ENCODE measurements at places on chromosomes 16 and 17.

GRCh38 chr16:79104567-79104966, 496.0 kb downstream of the MAF start:
- no peak for DNase-seq

DNA sequence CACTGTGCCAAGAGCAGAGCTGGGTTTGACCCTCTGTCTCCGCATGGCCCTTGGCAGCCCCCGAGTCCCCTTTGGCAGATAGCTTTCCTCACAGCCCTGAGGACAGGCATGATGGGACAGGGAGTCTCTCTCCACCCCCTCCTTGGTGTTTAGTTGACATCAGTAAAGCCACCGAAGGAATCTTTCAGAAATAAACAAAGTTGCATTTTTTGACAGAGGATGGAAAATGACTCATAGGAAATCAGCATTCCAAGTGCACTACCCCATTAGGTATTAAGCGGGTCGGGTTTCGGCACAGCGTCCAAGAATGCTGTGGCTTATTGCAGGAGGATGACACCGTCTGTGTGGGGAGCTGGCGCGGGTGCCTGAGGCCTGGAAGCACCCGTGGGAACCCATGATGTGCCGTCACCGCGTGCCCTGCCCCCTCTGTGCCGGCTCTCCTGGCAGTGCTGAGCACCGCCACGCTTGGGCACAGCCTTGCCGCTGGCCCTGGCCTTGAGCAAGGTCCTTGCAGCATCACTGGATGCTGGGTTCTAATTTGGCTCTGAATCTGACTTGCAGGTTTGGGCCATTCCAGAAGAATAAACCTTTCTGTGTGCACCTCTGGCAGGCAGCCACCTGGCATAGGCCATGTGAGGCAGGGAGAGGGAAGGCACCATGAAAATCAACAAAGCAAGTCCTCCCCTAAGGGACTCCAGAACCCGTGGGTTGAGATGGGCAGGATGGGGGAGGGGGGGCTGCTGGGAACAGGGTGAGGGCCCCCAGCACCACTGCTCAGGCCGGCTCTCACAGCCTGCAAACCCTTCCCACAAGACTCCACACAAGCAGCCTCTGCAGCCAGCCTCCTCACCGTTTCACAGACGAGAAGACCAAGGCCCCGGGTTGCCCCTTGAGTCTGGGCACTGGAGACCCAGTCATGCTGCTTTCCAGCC, 50.5 kb upstream of the ZNF469 start:
- DNase-seq: no peak

- DNase-seq: no peak
These were observed 102.8 kb upstream of the PLCG2 start for GRCh38 chr16:81676066-81676882.

DNA sequence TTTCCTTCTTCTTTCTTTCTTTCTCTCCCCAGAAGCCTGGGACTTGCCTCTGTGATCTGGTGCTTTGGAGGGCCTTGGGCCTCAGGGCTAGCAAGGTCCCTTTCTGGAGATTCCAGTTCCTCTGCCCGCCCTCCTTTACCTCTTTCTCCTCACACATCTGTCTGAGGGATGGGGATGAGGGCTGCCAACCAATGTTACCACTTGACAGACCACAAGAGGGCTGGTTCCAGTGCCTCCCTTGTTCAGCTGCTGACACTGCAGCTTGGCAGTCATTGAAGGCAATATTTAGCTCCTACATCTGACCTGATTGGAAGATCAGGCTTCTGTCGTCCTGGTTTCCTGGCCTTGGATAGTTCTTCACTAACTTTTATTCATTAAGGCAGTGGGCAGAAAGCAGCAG, 3.6 kb upstream of the ZNF652 start:
- peak; percentile 53 for DNase-seq

Measured in CD4-positive, alpha-beta T cell treated with Interleukin-21 for 1 hour (primary cell).